ENCODE measurements at places on chromosomes 7 and 10. TPM values are rescaled to one million over a fixed set of nuclear protein-coding genes. Genes with fewer than 3 reads are reported as not detected.

GRCh38 chr7:107026166-107026565, 18.3 kb upstream of the PRKAR2B start:
- no peaks in the 10 kb centered on the region for H3K36me3 ChIP-seq
- no peak overlapping the region for H3K4me3 ChIP-seq
- H3K27me3 ChIP-seq = no peaks in the 10 kb centered on the region
- no peak for DNase-seq

- no peaks in the 10 kb centered on the region for H3K27me3 ChIP-seq
- H3K27ac ChIP-seq = no peak overlapping the region
- no peaks in the 10 kb centered on the region for H3K36me3 ChIP-seq
- no peaks in the 10 kb centered on the region for H3K4me1 ChIP-seq
- H3K4me3 ChIP-seq = no peak overlapping the region
These were observed 66.6 kb upstream of the ZNF479 start for GRCh38 chr7:57198801-57199200.

GRCh38 chr7:140752533-140752932, 56.0 kb downstream of the NDUFB2 start:
- no peaks in the 10 kb centered on the region for H3K4me1 ChIP-seq
- H3K27ac ChIP-seq = no peak overlapping the region
- H3K27me3 ChIP-seq = no peaks in the 10 kb centered on the region
- H3K36me3 ChIP-seq = no peaks in the 10 kb centered on the region
- no peak for DNase-seq

DNA sequence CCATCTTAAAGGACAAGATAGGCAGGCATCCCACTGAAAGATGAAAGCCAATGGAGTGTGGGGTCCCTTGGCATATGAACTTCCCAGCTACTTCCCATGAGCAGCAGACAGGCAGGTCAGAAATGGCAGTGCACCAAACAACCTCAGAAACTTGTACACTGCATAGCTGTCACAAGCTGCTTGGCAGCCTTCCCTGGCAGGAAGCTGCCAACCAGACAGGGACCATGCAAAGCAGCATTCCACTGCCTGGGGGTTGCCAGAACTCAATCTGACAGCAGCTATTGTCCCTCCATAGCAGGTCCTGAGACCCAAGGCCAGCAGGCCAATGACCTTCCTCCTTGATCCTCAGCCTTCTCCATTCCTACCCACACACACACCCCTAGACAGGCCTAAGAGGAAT, 139.5 kb downstream of the PLCE1 start:
- H3K36me3 ChIP-seq = no peaks in the 10 kb centered on the region
- DNase-seq = no peak
- no peaks in the 10 kb centered on the region for H3K4me1 ChIP-seq

DNA sequence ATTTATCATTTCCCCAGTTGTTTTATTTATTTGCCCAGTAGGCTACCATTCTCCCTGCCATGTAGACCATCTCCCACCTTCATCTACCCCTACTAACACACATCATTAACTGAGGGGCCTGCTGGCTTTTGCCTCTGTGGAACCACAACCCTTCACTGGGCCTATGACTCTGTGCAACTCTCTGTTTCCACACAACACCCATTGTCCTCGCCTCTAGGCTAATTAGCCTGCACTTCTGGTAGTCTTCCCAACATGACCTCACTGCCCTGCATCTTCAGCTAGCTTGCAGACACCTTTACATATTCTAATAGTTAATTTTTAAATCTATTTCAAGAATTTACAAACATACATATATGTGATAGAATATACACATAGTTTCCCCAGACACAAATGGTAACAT, 7.5 kb downstream of the ANKIB1 start:
- no peak overlapping the region for H3K27ac ChIP-seq
- H3K4me1 ChIP-seq = no peaks in the 10 kb centered on the region
- no peak overlapping the region for H3K4me3 ChIP-seq
- no peaks in the 10 kb centered on the region for H3K27me3 ChIP-seq

- DNase-seq = no peak
- H3K36me3 ChIP-seq = no peaks in the 10 kb centered on the region
- H3K27me3 ChIP-seq = no peaks in the 10 kb centered on the region
- no peak overlapping the region for H3K4me3 ChIP-seq
- H3K4me1 ChIP-seq = no peaks in the 10 kb centered on the region
These were observed 201.6 kb upstream of the KLF6 start for GRCh38 chr10:3986493-3987142.

GRCh38 chr10:93121311-93121710, 47.6 kb downstream of the CYP26A1 start:
- H3K27ac ChIP-seq = no peak overlapping the region
- no peak for DNase-seq
- H3K27me3 ChIP-seq = no peaks in the 10 kb centered on the region
- H3K4me3 ChIP-seq = no peak overlapping the region
- H3K4me1 ChIP-seq = no peaks in the 10 kb centered on the region
- H3K36me3 ChIP-seq = no peaks in the 10 kb centered on the region

DNA sequence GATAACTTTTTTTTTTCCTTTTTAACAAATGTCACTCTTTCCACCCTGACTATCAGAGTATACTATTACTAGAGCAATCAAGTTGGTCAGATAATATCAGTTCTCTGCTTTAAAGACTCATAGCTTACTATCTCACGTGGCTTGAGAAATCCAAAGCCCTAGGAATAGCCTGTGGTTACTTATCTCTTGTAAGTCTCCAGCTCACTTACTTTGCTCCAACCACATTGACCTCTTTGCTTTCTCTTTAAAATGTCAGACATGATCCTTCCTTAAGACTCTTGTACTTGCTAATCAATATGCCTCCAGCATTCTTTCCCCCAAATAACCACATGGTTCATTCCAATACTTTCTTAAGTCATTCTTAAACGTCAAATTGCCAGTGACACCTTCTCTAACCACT, 1292.2 kb downstream of the REEP3 start:
- H3K4me3 ChIP-seq = no peak overlapping the region
- H3K27ac ChIP-seq = no peak overlapping the region
- H3K36me3 ChIP-seq = no peaks in the 10 kb centered on the region
- H3K27me3 ChIP-seq = no peaks in the 10 kb centered on the region
- H3K4me1 ChIP-seq = no peaks in the 10 kb centered on the region

DNA sequence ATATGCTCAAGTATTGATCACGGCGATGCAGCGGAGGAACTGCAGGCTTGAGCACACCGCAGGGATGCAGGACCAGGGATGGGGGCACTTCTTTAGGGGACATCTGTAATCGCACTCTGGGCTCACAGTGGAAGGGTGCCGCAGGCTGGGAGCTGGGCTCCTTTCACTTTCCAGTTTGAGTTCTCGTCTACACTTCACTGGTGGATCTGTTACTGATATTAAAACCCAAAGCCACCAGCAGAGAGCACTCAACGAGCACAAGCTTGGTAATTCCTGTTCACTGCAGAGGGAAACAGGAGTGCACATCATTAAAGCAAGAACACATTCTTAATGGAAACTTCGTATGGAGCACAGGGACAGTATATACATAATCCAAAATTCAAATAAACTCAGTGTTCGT, 91.3 kb downstream of the PARD3 start:
- H3K27ac ChIP-seq = no peak overlapping the region
- H3K4me3 ChIP-seq = no peak overlapping the region
- peak; percentile 65 for DNase-seq
- no peaks in the 10 kb centered on the region for H3K27me3 ChIP-seq

DNA sequence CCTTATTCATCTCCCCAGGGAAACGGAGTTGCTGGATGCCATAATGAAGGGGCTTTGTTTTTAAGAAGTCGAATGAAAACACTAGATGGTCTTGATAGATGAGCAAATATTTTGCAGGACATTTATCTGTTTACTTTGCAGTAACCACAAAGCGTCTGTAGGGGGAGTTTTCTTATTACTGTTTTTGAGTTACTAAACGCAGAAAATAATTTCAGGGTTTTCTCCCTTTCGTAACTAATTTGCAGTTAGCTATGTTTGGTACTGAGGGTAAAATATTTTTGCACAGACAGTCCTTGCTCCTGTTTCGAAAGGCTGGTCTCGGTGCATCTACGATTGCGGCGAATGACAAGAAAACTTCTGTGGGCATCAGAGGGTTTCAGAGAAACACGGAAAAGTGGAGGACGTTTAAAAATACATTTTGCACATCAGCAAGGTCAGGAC, 505.6 kb upstream of the MKI67 start:
- H3K4me3 ChIP-seq = no peak overlapping the region
- H3K4me1 ChIP-seq = no peaks in the 10 kb centered on the region

DNA sequence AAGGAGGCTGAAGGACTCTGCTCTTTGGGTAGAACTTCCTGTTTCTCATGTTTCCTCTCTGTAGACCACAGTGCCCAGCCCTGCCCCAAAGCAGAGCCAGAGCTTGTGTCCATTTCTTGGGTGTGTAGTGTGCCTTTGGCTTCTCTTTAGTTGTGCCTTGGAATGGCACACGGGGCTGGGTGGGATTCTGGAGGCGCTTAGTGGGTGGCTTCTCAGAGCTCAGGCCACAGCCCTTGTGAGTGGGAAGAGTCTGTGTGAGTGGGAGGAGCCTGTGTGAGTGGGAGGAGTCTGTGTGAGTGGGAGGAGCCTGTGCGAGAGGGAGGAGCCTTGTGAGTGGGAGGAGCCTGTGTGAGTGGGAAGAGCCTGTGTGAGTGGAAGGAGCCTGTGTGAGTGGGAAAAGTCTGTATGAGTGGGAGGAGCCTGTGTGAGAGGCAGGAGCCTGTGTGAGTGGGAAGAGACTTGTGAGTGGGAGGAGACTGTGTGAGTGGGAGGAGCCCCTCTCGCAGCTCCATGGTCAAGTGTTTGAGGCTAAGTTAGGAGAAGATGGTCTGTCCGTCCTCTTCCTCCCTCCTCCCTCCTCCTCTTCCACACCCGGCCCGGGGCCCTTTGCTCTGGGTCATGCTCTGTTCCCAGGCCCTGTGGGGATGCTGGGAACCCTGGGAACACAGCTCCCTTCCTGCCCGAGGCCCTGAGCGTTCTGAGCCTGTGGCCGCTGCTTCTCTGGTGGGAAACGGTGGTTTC, 153.0 kb downstream of the GRK5 start:
- H3K4me1 ChIP-seq = no peaks in the 10 kb centered on the region
- DNase-seq = no peak
- no peak overlapping the region for H3K27ac ChIP-seq
- no peak overlapping the region for H3K4me3 ChIP-seq
- H3K36me3 ChIP-seq = no peaks in the 10 kb centered on the region

DNA sequence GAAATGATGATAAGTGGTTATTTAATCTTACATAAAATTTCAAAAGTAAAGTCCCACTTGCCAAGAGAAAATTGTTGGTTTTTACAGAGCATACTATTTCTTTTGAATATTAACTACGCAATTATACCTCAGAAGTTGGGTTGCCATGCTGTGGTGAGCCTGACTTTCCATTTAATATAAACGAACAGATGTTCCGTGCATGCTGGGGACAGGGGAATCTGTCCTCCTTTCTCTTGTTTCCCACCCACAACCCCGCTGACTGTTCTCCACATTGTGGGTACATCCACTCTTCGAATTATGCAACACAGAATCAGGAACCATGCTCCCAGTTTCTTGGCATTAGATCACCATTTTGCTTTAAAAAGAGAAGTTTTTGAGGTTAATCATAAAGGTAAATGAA, 29.2 kb upstream of the RTKN2 start:
- H3K27me3 ChIP-seq = no peaks in the 10 kb centered on the region
- H3K27ac ChIP-seq = no peak overlapping the region
- H3K36me3 ChIP-seq = no peaks in the 10 kb centered on the region
- H3K4me1 ChIP-seq = no peaks in the 10 kb centered on the region
- no peak overlapping the region for H3K4me3 ChIP-seq
- no peak for DNase-seq

GRCh38 chr7:48621076-48621475, 303.3 kb upstream of the CDC14C start:
- H3K27ac ChIP-seq = no peak overlapping the region
- no peak overlapping the region for H3K4me3 ChIP-seq
- H3K36me3 ChIP-seq = no peaks in the 10 kb centered on the region
- no peak for DNase-seq

DNA sequence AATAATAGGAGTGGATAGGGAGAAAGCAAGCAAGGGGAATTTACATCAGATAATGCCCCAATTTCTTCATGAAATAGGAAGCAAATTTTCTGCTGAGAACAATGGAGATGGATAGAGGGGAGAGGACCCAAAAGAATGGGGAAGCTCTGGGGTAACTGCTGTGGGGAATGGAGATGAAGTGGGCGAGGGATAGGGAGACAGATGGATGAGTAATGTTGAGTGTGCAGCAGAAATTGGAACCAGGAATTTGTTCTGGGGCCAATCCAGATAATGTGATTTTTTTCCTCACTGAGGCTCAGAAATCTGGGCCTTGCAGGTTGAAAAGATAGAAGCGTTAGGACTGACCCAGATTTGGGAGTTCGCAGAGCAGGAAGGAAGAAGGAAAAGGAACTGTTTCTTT, 24.5 kb upstream of the MRC1 start:
- no peaks in the 10 kb centered on the region for H3K4me1 ChIP-seq
- no peaks in the 10 kb centered on the region for H3K27me3 ChIP-seq
- no peak overlapping the region for H3K27ac ChIP-seq
- H3K4me3 ChIP-seq = no peak overlapping the region

DNA sequence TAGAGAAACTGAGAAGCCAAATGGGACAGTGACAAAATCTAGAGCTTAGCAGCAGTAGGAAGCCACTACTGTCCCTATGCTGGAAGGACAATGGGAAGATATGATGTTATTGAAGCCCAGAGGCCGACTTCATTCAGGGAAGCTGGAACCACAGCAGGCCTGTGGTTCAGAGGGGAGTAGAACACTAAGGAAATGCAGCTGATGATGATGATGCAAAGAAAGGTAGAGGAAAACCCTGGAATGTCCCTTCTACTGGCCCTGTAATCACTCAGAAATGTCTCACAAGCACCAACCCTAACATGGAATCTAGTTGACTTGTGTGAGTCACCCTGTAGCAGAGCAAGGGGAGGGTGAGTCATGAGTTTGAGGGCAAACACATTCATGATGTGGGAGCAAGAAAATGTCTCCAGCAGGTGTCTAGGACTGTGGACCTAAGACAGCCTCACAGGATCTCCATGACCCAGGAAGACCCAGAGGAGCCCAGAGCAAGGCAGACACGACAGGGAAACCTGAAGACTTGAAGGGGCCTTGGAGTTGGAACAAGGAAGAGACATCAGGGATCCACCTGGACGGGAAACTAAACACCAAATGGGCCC, 37.0 kb upstream of the LRRC17 start:
- H3K4me1 ChIP-seq = no peaks in the 10 kb centered on the region
- H3K27ac ChIP-seq = no peak overlapping the region
- no peak for DNase-seq
- H3K27me3 ChIP-seq = no peaks in the 10 kb centered on the region
- H3K36me3 ChIP-seq = no peaks in the 10 kb centered on the region
- H3K4me3 ChIP-seq = no peak overlapping the region

- H3K27me3 ChIP-seq = no peaks in the 10 kb centered on the region
- DNase-seq = no peak
- no peak overlapping the region for H3K4me3 ChIP-seq
- no peak overlapping the region for H3K27ac ChIP-seq
These were observed 112.3 kb downstream of the VWC2 start for GRCh38 chr7:49885593-49886285.

- H3K27me3 ChIP-seq = no peaks in the 10 kb centered on the region
- H3K27ac ChIP-seq = peak overlapping the region; percentile 83
- peak; percentile 88 for DNase-seq
These were observed 30.4 kb upstream of the ADD3 start for GRCh38 chr10:109977382-109977806.

Gene GJD4
- total RNA-seq = not detected

Gene IL6
- not detected for total RNA-seq

Gene NXPH1
- 0.30 TPM for total RNA-seq

Gene SP4
- total RNA-seq = 3.9 TPM

Gene CUBN
- total RNA-seq = 0.25 TPM

Gene TCAF2
- 1.4 TPM for total RNA-seq

Gene RARRES2
- 86.7 TPM for total RNA-seq

Gene HOXA7
- total RNA-seq = 24.4 TPM

Gene TUBB8
- total RNA-seq = not detected

Gene PBLD
- total RNA-seq = 78.2 TPM

Gene PTPN20
- total RNA-seq = 2.7 TPM

Gene FAM13C
- 1.0 TPM for total RNA-seq

Gene LRRC18
- not detected for total RNA-seq
